ENCODE measurements at places on chromosomes 11 and 22.

- no peak for DNase-seq
Observed at GRCh38 chr22:44097263-44098020, 73.3 kb downstream of the PARVB start.

GRCh38 chr11:75388386-75389275 lies 10.7 kb upstream of the RPS3 start:
- peak; percentile 78 for DNase-seq

DNA sequence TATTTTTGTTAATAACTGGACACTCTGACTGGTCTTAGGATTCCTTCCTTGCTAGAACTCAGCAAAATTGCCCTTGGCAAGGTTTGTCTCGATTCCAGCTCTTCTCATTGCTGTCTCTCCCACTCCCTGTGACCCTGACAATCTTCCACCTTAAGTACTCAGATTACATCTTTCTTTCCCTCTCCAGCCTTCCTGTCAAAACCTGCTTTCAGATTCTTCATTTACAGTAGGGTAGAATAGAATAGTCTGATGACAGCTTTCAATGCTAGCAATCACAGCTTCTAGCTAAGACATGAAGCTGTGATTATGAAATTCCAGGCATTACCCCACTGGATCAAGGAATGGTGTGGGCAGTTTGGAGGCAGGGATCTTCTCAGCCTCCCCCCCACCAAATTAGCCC lies 39.2 kb upstream of the LMO2 start:
- no peak for DNase-seq

GRCh38 chr11:81331088-81331487 lies 1402.6 kb downstream of the FAM181B start:
- DNase-seq: no peak

DNA sequence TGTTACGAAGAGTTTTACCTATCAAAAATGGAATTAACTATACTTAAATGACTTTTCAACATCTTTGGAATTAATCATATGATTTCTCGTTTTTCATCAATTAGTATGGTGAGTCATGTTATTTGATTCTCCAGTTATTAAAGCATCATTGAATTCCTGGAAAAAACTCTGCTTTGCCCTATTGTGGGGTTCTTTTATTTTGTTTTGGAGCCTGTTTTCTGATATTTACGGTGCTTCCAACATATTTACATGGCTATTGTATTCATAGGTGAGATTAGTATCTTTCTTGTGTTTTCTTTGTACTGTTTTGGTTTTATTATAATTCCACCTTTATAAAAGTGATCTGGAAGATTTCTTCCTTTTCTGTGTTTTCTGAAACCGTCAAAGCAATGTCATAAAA lies 902.7 kb downstream of the TBC1D22A start:
- DNase-seq: no peak

DNA sequence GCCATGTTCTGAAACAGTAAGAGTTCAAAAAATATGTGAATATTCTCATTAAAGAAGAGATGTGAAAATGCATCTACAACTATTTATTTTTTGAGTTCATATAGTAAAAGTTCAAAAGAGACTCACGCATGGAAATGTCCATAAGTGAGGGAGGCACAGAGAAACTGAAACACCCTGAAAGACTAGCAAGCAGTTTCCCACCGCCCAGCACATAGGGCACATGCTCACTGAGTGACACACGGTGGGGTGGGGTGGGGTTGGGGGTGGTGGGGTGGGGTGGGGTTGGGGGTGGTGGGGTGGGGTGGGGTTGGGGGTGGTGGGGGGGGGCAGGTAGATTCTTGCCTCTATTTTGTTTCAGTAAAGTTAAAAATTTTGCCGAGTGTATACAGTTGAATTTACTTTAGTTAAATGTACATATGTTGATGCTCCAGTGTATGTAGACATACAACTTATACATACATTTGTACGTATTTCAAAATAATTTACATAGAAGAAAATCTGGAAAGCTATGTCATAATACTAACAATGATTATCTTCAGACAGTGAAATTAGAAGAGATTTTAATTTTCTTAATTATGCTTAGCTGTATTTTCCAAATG lies 6.3 kb downstream of the CCDC34 start:
- DNase-seq: no peak

GRCh38 chr11:134153147-134153905 lies 70.4 kb downstream of the NCAPD3 start:
- no peak for DNase-seq

DNA sequence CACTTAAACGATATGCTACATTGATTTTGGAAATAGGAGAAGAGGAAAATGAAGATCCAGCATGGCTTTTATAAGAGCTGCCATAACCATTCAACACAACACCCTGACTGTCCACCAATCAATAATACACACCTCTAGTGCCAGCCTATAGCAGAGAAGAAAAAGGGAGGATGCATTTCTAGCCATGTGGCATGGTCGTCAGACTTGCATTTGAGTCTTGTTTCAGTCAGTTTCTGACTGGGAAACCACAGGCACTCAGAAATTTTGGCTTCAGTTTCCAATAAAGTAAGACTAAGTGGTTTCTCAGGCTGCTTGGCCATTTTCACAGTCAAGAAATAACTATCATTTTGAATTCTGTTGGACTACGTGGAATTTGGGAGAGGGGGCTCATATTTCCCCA lies 523.5 kb upstream of the LRRC4C start:
- DNase-seq: no peak

- DNase-seq: peak; percentile 60
Observed at GRCh38 chr22:32080904-32081303, 37.8 kb downstream of the SLC5A1 start.

- DNase-seq: no peak
Observed at GRCh38 chr11:27444801-27445215, 27.8 kb downstream of the LGR4 start.

DNA sequence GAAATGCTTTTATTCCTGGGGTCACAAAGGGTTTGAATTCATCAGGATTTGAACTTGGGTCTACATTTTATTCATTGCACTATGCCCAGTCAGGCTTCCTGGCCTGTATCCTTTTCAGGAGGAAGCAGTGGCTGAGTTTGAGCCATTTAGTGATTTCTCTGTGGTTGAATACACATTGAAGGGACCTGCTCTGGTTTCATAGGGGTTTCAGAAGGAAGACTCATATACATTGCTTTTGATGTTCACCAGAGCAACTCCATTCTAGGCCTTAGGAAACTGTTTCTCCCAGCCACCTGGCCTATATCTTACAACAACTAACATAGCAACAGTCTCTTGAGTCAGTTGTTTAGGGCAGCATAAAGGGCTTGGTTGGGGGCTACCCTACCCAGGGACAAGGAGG lies 165.7 kb downstream of the INSC start:
- no peak for DNase-seq

DNA sequence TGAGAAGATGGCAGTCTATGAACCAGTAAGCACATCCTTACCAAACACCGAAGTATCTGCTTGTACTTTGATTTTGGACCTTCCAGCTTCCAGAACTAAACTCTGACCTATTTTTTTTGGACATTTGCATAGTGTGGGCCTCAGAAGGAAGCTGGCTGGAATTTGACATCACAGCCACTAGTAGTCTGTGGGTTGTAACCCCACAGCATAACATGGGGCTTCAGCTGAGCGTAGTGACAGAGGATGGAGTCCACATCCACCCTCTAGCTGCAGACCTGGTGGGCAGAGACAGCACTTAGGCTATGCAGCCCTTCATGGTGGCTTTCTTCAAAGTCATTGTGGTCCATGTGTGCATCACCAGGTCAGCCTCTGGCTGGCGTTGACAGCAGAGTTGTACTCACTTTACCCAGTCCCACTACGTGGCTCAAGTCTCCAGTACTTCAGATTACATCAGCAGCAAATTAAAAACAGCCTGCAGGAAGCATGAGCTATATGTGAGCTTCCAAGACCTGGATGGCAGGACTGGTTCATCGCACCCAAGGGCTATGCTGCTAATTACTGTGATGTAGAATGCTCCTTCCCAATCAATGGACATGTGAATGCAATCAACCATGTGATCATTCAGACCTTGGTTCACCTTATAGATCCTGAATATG lies 58.6 kb upstream of the VPREB1 start:
- DNase-seq: no peak

GRCh38 chr11:12433571-12434324 lies 56.4 kb downstream of the PARVA start:
- peak; percentile 96 for DNase-seq

DNA sequence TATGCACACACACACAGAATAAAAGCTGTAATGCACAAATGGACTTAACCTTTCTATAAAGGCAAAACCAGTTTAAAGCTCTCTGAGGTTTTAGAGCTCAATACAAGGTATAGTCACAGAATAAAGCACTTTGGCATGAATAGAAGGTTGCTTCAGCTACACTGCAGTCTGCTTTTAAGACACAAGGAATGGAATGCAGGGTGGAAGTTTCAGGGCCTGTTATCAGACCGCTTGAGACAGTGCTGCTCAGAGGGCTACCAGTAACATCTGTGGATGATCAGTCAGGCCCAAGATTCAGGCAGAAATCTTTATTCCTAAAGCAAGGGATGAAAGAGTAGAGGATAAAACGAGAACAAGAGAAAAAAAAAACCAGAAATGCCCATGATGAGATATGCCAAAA lies 46.7 kb downstream of the CD44 start:
- peak; percentile 59 for DNase-seq

DNA sequence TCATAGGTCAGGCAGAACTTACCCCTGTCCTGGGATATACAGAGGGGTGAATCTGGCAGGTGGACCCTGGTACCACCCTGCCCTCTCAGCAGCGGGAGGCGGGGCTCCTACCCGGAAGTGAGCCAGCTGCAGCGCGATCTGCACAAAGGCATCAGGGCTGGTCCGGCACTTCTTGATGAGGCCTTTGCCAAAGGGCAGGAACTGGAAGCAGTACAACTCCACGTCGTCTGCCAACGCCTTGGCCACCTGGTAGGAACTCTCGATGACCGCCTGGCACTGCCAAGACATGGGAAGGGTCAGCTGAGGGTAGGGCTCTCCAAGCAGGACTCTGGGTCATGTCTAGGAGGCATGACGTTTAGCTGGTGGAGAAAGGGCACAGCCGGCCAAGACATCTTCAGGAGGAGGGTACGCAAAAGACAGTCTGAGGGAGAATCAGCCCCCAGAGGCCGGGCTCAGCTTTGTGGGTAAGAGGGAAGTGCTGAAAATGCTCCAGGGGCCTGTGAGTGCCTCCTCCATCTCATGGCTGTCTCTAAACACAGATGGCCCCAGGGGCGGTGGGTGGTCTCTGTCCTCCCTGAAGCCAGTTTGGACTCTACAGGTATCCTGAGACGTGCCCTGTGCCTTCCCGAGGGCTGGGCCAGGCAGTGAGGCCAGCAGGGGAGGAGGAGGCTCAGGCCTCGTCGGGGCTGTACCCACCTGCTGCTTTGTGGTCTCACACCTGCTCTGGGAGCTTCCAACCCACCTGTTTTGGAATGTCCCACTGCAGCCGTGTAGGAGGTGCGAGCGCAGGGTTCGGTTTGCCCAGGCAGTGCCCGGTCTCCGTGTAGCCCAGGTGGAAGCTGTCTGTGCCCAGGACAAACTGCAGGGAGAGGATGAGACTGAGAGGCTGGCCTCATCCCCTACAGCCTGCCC lies 6.7 kb downstream of the CPT1B start:
- no peak for DNase-seq

- no peak for DNase-seq
Observed at GRCh38 chr11:11370255-11370961, 17.4 kb upstream of the CSNK2A3 start.

DNA sequence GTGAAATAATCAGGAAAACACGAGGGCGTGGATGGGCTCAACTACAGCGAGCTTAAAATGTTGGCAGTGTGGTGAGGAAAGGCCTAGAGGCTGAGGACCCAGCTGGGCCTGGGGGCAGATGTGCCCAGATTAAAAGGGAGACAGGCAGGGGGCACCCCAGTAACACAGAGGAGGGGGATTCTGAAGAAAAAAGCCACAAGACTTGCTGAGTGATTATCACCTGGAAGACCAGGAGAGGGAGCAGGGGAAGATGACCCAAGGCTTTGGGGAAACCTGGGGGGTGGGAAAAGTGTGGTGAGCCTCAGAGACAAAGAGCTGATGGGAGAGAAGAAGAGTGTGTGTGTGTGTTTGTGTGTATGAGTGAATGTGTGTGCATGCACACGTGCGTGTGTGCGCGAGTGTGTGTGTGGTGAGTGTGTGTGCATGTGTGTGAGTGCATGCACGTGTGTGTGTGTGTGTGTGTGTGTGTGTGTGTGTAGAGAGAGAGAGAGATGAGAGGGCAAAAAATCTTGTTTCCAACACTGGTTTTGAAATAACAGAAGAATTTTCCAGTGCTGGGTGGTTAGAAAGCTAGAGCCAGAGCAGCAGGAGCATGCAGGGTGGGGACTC lies 500.5 kb downstream of the BUD13 start:
- DNase-seq: no peak

DNA sequence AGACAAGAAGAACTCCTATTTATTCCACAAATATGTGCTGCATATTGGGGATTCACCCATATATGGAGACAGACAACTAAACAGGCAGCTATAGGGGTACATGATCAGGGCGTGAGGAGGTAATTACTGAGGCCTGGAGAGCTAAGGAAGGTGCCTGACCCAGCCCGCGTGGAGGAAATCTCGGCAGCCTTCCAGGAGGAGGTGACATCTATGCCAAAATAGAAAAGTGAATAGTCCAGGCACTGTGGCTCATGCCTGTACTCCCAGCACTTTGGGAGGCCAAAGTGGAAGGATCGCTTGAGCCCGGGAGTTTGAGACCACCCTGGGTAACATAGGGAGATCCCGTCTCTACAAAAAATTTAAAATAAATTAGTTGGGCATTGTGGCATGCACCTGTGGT lies 13.6 kb downstream of the NIPSNAP1 start:
- DNase-seq: no peak

DNA sequence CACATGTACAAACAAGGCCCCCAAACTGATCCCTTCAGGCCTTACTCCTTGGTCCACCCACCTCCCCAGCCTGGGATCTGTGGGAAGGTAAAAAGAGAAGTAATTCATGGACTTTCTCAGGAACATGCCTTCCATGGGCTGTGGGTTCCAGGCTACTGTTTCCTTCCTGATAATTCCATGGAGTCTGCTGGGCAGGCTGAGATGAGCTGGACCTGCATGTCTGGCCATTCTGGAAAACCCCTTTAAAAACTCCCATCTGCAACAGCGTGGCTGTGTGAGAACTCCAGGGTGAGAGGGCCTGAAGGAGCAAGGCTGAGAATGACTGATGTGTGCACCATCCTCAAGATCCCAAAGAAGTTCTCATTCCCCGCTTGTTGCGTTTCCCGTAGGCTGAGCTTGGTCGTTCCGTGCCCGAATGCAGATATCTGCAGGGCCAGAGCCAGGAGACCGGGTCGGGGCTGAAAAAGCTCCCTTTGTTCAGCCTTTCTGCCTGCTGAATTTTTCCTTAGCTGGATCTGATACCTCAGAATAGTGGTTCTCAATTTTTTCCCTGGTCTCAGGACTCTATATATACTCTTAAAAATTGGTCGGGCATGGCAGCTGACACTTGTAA lies 72.9 kb downstream of the NAT10 start:
- DNase-seq: no peak

GRCh38 chr11:86639137-86639536 lies 33.3 kb downstream of the ME3 start:
- peak; percentile 73 for DNase-seq

Measured in EH (cell line).